ENCODE measurements at places on chromosomes 3 and 15.

- DNase-seq = no peak
Observed at GRCh38 chr3:93907132-93907531, 66.6 kb downstream of the PROS1 start.

DNA sequence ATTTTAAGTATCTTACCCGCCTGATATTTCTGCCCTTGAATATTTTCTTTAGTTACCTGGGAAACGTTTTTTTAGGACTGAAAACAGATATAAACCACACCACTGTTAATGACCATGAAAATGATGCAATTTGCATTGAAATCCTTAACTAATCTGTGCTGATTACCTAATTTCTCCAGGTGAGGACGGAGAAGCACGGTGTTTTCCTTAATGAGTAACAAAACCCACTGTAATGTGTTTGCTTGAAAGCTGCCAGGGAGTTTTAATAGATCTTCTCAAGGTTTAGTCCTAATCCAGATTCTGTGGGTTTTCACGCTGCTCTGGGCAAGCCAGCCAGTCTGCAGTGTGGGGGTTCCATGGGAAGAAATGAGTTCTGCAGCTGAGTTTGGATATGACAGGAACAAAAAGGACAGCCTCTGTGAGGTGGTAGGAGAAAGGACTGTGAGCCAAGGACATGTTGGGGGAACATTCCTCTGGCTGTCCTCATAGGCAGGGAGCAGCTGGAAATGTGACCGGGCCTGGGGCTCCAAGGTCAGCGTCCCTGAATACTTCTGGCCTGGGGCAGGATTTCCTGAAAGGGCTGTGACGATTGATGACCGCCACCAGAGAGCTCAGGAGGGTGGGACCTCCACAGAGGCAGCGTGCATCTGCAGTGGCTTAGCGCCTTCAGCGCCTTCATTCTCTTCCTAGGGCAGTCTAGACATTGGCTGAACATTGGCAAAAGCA, 18.6 kb downstream of the THSD4 start:
- no peak for DNase-seq

DNA sequence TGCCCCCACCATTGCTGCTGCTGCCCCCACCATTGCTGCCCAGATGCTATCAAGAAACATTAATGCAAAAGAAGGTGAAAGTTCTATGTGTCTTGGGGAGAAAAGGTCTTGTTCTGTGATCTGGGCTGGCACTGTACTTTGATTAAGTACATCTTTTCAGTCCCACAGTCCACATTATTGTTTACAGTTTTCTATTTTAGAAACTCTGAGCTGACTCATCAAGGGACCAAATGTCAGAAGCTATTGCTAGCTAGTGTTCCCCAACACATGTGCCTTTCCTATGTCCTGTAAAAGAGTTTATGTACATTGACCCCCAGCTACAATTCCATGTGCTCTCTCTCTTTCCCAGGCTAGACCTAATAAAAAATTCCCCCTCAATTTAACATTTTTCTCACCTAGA, 264.7 kb upstream of the NECTIN3 start:
- no peak for DNase-seq

- no peak for DNase-seq
Observed at GRCh38 chr3:13508496-13508895, 28.4 kb downstream of the HDAC11 start.

DNA sequence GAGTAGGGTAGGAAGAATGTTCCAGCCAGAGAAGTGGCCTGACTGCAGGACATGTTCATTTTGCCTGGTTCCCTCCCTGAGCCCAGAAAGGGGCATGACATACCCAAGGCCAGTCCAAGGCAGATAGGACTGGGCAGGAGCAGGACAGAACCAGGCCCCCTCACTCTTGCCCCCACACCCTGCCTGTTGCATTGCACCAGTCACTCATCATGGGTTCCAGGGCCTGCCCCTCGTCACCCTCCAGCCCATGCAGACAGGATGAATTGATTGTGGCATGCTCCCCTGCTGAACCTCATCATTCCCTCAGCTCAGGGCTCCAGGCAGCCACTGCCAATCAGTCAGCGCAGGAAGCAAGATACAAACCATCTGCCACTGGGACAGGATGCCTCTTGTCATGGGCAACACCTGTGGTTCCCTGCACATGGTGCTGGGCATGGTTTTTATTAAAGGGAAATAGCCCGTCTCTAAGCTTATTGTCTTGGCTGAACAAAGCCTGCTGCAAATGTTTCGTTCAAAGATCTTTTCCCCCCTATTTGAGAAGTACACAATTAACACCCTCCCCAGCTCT, 48.9 kb downstream of the RASGRF1 start:
- DNase-seq = no peak

DNA sequence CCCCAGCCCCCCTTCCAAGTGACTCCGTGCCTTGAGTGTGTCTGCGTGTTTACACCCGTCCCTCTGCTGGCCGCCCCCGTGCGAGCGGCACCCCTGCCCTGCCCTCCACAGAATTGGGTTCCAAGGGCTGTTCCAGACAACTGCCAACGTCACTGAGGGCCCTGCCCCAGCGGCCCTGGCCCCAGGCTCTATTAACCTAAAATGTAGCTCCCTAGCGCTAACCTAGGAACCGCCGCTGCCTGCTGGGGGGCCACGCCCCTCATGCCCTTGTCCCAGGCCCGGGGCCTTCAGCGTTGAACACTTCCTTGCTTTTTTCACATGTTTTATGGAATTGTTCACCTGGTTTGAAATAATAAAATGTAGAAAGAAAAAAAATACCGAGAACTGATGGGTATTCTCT, 10.0 kb upstream of the SEMA3B start:
- DNase-seq = no peak

DNA sequence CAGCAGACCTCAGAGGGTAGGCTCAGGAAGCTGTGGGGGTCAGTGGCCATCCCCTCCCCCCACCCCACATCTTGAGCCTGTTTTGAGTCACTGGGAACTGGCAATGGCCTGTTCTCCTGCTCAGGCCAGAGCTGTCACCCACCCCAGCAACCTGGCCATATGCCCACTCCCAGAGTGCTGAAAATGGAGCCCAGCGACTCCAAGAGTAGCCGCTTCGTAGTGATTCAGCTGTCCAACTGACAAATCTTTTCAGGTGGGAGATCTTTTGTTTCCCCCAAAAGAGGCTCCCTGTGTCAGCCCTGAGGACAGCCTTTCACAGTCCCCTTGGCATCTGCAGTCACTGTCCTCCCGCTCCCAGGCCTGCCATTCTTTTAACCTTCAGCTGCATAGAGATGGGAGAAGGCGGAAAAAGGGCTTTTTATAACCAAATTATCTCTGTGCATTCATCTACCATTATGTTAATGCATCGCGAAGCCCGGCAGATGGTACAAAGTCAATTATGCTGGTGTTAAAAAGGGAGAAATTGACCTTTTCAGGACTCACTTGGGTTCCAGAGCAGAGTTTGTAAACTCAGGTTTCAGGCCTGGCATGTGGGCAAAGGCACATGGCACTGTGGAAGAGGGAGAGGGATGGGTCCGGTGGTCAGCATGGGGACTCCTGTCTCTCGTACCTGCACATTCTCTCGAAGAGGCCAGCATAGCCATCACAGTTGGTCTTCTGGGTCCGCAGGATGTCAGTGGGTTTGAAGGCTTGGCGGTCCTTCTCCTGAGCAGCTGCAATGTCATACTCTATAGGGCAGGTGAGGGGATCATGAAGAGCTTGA, 32.1 kb downstream of the KY start:
- DNase-seq = no peak

GRCh38 chr3:56061279-56061626, 407.0 kb downstream of the ERC2 start:
- DNase-seq = no peak

GRCh38 chr15:50562735-50563640, 16.5 kb upstream of the USP50 start:
- no peak for DNase-seq

DNA sequence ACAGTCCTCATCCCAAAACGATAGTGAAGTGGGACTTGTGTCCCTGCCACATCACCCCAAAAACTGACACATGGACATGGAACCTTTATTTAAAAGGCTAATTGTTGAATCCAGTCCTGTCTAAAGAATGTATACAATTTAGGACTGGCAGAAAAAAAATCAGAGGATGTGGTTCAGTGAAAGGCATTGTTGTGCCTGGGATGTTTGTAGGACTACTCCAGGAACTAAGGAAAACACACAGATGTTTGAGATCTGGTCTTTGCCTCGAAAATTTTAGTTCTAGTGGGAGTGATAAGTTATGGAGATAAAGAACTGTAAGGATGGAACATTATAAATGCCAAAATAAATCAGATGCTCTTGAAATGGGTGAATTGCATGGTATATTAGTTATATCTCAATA, 27.2 kb downstream of the VGLL4 start:
- no peak for DNase-seq

GRCh38 chr3:72354486-72354885, 493.8 kb downstream of the SHQ1 start:
- no peak for DNase-seq

GRCh38 chr15:61655881-61656280, 404.4 kb downstream of the VPS13C start:
- DNase-seq = no peak

- no peak for DNase-seq
Observed at GRCh38 chr3:98657457-98657856, 64.0 kb upstream of the CPOX start.

GRCh38 chr3:32372213-32372490, 19.5 kb upstream of the CMTM7 start:
- DNase-seq = no peak

DNA sequence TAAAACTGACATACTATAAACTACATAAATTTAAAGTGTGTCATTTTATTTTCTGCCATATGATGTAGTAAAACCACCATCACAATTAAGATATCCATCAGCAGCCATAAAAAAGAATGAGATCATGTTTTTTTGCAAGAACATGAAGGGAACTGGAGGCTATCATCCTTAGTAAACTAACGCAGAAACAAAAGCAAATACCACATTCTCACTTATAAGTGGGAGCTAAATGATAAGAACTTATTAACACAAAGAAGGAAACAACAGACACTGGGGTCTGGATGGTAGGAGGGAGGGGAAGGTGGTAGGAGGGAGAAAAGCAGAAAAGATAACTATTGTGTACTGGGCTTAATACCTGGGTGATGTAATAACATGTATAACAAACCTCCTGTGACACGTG, 24.6 kb downstream of the CCDC14 start:
- no peak for DNase-seq

DNA sequence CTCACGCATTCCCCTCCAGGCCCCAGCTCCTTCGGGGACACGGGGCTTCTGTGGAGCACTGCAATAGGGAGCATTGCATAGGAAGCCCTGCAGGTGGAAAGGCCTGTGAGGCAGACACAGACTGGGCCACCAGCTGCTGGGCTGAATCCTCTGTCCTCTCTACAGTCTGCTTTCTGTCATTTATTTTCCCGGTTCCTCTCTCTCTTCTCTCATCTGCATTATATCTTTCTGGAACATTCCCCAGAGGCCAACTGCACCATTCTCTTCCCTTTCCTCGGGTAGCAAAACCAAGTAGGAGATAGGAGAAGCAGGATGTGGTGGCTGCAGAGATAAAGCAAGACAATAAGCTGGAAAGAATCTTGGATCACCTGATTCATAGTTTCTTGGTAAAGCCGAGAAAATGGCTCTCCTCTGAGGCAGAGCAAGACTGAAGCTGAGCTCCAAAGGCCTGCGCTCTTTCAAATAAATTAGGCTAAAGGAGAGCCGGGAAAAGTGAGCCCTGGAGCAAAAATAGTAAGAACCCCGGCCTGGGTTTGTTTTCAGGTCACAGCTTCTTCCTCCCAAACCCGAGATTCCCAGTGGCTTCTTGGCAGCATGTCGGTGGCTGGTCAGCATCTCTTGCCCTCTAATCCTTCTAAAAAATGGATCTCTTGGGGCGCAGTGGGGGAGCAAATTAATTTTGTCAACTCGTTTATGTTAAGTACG, 5.3 kb downstream of the TM4SF4 start:
- DNase-seq = no peak

DNA sequence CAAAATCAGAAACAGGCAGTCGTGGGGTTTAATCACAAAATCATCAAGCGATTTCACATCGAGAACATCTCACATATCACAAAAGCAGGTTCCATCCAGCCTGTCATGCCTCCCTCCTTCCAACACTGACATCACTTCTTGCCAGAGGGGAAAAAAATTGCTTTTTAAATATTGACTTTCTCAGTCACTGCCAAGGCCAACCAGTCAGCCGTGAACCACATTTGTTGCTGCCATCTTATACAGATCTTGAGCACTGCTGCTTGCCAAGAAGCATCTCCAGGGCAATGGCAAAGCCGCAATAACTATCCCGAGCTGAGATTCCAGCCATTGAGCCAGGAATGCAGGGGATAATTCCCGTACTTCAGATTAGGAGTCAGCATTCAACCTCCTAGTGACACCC, 174.6 kb downstream of the ANXA2 start:
- no peak for DNase-seq

DNA sequence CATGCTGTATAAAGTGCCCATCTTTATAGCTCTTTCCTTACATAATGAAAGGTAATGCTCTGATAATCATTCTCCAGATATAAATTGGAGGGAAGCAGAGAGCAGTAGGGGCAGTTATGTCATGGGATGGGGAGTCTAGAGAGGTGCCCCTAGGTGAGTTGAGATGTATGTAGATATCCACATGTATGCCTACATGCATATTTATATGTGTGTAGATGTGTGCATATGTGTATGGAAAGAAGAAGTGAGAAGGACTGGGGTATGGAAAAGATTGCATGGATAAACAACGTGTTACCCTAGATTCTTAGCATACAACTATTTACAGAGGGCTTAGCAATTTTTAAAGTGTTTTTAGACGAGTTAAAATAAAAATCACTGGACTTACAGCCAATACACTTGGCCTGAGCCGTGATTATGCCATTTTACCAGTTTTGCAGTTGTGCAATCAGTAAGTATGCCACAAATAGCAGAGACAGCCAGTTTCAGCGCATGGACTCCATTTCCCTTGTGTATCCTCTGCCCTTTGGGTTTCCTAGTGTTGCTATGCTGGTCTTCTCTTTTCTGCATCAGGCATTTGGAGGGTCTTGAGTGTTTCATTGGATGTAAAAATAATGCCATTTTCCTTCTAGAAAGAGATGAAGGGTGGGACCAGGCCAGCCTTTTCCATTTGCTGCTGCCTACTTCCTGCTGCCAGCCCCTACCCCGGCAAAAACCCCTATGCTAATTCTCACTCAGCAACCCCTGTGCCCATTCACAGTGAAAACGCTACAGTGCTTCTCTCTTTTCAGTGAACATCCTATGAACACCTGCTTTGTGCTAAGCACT, 199.4 kb upstream of the NR2E3 start:
- DNase-seq = no peak

GRCh38 chr3:172354931-172355499, 93.2 kb downstream of the GHSR start:
- no peak for DNase-seq
